Fibroblast of skin of left quadriceps (primary cell): ENCODE measurements at places on chromosomes 11 and 22.

DNA sequence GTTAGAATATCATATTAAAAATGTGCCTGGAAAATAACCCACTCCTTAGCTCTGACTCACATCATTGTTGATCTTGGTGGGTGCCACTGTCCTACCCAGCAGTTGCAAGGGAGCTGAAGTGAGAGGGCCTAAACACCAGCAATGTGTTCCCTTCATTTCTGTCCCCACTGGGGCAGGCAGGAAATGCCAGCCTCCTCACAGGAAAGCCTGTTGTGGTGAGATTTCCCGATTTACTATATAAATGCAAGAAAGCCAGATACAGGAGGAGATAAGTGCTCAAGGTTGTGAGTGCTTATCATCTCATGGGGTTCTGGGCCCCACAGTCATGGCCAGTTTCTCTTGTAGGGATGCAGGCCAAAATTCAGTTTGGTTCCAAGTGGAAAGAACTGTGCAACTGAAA, 15.8 kb upstream of the FLI1 start:
- DNase-seq: no peak

DNA sequence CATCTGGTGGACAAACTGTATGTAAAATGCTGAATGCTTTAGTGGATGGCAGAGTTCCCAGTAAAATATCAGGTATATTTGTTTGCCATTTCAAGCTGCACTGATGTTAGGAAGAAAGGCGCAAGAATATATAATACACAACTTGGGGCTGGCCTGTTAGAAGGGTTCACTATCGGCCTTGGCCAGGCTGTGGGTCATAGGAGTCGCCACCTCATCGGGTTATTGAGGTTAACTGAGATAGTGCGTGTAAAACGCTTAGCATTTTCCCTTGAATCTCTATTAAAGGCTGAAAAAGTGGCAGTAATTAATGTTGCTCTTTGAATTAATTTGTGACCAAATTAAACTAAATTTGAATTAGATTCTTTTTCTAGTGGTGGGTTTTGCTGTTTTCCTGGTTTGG, 5.1 kb downstream of the FAM118A start:
- DNase-seq: no peak

DNA sequence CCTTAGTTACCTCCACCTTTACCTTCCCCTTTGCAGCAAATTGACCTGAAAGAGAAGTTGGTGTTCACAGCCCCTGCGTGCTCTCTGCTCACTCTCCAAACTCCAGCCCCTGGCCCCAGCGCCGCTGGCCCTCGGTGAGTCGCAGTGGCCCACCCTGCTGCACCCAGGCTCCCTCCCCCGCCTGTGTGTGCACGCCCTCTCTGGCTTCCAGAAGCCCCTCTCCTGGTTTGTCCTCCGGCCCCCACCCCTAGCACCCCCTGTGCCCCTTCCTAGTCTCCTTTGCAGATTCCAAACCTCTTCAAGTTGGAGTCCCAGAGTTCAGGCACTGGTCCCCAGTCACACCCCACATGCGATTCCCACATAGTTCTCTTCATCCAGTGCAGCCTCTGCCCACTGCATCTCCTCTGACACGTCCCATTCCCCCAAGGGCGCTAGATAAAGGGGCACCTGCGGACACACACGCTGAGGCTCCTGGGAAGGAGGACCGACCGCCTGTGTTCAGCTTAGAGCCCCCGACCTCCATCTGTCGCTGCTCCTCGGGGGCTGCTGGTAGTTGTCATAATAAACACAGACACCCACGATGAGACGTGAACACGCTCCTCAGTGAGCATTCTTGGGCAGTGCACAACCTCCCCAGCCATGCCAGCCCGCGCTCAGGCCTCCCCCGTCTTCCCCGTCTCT, 1.5 kb upstream of the PHRF1 start:
- no peak for DNase-seq

DNA sequence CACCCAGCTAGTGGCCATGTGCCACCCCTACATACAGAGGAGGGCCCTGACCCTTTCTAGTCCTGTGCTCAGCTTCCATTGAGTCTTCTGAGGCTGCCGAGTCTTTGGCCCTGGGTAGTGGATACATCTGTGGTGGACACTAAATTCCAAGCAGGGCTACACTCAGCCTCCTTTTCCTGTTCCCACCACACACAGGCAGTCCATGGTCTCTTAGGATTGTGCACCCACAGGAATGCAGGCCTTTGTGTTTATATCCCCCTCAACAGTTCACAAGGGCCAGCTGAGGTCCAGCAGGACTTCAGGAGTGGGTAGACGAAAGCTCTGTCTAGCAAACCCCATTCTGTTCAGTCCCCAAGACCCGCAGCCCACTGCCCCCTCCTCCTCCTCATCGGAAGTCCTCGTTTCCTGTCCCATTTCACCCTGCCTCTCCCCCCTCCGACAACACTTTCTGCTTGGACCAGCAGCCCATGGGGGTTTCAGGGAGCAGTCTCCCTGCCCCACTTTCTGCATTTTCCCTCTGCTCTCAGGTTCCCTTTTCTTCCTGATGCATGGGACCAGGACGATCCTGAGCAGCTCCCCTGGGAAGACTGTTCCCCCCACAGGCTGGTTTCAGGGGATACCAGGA, 91.8 kb downstream of the SWAP70 start:
- peak; percentile 57 for DNase-seq

- no peak for DNase-seq
These were observed 9.4 kb downstream of the NPTXR start for GRCh38 chr22:38834215-38834953.
